ENCODE measurements at places on chromosomes 1 and 21.

DNA sequence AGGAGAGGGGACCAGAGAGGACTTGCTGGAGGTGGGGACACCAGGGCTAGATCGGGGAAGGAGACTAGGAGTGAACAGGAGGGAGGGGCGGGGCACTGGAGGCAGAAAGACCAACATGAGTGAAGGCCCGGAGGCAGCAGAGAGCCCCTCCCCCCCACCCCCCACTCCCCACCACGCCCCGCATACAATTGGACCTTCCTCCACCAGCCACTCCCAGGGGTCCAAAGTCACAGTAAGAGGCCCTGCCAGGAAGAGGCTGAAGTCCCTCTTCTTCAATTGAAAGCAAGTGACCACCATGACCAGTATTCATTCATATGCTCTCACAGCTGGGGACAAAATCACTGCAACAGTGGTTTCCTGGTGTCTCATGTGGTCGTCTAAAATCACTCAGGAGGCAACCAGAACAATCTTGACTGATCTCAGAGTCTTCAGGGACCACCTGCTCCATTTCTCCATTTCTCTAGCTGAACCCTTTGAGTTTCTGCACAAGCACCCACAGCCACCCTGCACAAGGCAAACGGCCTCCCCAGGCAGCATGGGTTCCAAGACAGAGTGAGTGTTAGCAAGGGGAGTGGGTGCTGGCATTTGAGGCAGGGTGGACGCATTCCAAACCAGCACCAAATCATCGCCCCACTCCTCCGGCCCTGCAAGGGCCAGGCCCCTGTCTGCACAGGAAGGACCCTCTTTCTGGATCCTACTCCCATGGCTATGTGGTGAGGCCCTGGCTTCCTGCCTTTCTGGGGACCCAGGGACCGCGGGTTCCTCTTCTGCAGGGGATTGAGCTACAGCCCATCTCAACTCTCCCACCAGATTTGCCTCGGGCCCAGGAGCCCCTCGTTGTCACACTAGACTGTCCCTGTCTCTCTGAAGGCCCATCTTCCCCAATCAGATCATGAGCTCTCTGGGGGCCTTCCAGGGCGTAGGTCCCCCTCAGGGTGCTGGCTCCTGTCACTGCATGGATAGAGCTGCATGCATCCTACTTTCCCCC is 17.0 kb downstream of the LAPTM5 start:
- no peak for DNase-seq

DNA sequence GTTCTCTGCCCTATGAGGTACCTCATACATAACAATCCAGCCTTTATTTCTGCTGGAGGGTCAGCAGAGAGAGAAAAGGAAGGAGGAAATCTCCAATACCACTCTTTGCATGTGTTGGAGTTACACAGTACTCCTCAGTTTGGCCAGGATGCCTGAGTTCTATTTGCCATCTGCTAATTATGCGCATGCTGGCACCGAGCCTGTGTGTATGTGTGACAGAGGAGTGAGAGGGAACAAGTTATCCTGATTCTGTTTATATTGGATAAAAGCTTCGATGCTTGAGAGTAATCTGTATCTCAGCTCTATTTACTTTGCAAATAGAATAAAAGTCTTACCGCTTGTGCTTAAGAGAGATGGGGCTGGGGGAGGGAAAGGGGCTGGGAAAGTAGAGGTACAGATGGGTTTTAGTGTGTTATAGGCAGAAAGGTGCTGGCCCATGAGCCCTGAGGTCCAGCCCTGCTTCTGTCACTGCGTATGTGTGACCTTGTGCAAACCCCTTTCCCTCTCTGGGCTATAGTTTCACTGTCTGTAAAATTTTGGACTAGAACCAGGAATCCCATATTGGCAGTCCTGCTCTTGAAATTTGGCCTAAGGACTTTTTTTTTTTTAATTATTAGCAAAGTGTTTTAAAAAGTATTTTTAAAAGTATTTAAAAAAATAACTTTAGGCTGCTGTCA is 54.5 kb upstream of the PLXNA2 start:
- DNase-seq: no peak

- DNase-seq: no peak
Observed at GRCh38 chr1:65069011-65069565, 78.9 kb upstream of the AK4 start.

DNA sequence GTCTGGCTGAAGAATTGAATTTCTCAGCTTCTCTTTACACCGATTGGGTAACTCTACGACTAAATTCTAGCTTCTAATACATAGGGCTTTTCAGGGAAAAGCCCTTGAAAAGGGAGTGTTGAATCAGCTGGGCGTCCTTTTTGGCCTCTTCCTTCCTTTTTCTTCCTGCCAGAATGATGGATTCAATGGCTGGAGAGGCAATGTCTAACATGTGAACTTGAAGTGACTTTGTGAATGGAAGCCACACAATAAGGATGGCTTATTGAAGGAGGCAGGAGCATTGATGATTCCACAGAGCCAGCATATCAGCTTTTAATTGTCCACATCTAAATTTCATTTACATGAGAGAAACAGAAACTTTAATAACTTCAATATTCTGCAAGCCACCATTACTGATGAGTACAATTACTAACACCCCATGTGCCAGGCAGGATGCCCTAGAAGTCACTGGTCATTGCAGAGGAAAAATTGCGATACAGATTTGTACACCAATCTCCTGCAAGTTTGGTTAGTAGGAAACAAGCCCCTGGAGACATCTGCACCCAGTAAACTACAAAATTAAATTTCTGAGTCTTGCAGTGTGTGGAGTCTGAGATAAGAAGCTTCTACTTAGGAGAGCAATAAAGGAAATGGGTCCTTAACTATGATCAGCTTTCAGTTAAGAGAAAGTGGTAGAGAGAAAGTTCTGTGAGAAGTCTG is 56.1 kb downstream of the STYXL2 start:
- no peak for DNase-seq

- DNase-seq: no peak
Observed at GRCh38 chr1:21337454-21337927, 47.2 kb upstream of the ECE1 start.

DNA sequence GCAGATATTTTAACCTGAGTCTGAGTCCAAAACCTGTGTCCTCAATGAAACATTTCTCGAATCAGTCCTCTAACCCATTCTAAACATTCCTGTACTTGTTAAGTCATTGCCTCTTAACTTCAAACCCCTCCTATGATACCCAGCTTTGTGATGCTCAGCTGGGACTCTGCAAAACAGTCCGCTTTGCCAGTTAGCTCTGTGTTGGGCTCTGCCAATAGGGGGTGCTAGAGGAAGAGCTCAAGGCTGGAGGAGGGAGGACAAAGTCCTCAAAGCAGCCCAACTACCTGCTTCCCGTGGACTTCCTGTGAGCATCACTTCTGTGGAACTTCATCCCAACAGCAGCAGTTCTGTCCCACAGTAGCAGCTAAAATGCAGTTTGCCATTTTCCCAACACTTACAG is 38.1 kb upstream of the SYT14 start:
- DNase-seq: no peak

DNA sequence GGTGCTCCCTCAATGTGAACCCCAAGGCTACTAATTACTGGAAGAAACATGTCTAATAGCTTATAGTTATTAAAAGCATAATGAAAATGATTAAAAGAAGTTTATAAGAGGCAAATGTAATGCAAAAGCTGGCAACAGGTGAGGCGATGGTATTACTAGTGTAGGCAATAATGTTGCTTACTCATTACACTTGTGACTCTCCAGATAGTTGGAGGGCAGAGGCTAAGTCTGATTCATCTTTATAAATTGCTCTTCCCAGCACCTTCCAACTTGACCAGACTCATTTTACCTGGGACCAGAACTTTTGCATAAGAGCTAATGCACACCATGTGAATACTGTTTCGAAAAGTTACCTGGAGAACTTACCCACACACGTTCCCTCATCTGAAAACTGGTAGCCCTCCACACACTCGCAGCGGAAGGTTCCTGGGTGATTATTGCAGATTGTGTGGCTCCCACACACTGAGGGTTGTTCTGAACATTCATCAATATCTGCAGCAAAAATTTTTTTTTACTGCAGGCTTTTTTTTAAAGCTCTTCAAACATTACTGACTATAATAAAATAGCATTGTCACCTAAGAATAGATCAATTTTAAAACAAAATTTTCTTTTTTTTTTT is 48.0 kb downstream of the NID1 start:
- no peak for DNase-seq

GRCh38 chr1:44939061-44939460 is 47.3 kb downstream of the EIF2B3 start:
- DNase-seq: no peak

- DNase-seq: no peak
Observed at GRCh38 chr1:213984387-213985208, 3.2 kb upstream of the PROX1 start.

DNA sequence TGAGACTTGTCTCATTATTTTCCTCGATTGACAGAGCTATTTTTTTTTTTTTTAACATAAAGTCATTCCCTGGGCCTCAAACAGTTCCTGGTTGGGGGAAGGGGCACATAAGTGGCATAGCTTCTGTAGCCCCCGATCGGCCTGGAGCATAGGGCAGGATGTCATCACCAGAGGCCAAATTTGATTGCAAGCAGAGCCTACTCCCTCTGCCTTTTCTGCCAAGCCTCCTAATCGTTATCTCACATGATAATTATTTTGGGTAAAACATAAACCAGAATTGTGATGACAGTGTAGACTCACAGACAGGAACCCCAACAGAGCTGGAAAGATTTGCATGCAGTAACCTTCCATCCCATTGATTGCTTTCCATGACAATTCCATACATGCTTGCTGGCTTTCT is 404.8 kb downstream of the PCP4 start:
- no peak for DNase-seq

DNA sequence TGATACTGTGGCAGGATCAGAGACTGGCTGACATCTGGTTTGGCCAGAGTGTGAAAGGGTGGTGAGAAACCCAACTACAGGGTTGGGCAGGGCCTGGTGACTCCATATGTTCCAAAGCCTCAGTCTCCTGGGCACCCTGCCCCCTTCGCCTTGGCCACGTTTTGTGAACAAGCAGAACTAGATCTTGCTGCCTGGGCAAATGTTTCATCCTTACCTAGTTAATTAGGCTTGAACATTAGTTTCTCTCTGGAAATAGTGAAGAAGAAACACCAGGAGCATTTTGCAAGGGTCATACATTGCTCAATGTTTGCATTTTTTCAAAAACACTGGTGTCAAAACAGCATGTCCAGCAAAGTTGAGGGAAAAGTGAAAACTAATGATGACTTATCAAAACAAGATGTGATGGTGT is 60.5 kb downstream of the MAP3K7CL start:
- DNase-seq: no peak

DNA sequence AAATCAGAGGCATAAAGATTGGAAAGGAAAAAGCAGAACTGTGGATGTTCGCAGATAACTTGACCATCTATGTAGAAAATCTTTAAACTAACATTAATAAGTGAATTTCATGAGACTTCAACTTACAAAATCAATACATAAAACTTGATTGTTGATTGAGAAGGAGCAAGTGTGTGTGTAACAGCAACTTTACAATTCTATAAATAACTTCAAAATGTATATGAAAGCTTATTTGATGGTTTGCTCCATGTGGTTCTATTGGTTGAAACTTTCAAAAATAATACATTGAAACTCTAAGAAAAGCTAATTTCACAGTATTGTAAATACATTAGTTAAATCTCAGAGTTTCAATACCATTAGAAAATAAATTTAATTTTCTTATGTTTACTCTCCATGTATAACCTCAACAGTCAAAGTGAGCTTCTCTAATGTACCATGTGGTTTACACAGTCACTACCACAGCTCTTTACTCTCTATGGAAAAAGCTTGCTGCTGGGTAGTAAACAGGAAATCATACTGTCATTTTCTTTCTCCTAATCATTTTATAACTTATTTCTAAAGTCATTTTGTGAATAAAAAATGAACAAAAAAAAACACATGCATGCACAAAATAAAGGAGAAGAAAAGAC is 12.0 kb downstream of the AKT3 start:
- DNase-seq: no peak

All from vagina (tissue), 2 donors.